ENCODE measurements at places on chromosomes 7 and 10.

DNA sequence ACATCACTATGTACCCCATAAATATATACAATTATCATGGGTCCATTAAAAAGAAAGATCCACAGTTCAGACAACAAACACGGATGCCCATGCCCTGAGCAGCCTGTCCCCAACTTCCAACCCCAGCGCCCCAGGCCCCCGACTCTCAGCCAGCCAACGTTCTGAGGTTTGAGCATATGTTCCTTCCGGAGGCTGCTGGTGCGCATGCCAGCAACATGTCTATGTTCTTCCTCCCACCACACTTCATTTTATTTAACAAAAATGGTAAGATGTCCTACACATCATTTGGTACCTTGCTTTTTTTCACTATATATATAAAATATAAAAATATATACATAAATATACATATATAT lies 250.9 kb downstream of the MAD1L1 start:
- no peak for DNase-seq

DNA sequence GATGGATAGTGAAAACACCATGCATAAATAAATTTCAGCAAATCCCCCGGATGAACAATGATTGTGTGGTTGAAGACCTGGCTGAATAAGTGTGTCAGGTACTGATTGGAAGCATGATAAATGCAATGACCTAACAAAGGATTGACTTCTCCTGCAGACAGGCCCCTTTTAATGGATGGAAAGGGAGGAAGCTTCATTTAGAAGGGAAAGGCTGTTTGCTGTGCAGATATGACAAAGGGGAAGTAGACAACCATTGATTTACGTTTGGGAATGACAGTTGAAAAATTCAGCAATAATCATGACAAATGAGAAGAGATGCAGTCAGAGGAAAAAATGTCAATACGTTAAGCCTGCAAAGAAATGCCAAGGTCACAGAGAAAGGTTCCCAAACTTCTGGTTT lies 503.8 kb downstream of the LRMDA start:
- DNase-seq, result no peak

GRCh38 chr10:119227825-119228224 lies 20.5 kb downstream of the GRK5 start:
- DNase-seq, result no peak

DNA sequence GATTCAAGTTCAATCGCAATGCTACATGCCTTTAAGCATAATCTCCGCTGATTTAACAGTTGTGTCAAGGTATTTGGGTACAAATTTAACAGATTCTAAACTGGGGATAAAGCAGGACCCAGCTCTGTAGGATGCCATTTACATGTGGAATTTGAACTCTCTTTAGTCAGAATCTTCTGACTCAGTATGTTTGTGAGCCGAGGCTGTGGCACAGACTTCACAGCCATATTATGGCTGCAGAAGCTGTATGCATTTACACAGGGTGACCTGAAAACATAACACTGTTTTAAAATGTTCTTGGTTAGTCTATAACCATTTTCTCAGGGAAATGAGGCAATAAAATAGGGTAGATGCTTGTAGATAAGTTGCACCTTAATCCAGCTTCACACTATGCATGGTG lies 8.7 kb downstream of the PDLIM1 start:
- DNase-seq, result no peak

- DNase-seq, result no peak
These were observed 11.9 kb upstream of the SFR1 start for GRCh38 chr10:104109908-104110662.

DNA sequence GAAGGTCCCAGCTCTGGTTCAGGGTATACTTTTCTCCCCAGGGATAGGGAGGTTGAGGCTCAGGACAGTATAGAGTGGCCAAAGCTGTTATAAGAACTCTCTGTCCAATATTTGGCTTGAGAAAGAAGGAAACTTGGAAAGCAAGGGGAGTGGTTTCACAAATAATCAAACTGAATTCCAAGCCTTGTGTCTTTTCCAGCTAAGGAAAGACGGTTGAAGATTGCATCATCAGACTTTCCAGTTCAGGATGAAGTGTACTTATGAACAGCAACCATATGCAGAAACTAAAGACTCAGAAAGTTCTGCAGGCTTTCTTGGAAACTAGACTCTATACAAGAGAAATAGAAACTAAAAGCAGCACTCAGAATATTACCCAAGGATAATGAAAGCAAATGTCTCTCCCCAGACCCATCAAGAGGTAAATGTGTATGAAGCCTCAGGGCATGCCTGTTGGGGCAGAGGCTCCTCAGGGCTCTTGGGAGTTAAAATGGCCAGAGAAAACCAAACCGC lies 46.4 kb downstream of the RAMP3 start:
- no peak for DNase-seq

DNA sequence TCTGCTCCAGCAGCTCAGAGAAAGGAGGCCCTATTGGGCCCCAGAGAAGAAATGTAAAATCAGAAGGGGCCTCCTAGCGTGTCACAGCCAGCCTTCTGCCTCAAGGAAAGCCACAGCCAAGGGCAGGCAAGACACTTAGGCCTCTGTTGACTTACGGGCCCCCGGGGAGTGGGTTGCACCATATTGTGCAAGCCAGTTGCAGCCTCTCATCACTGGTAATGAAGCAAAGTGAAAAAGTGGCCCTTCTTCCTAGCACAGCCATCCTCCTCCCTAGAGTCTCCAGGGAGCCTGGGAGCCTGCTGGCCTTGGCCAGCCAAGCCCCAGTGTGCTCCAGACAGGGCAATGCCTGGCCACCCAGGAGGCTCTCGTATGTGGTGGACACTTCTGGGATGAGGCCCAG lies 56.2 kb upstream of the GDF10 start:
- DNase-seq, result no peak

- no peak for DNase-seq
These were observed 2.2 kb downstream of the NDST2 start for GRCh38 chr10:73809061-73809818.

- DNase-seq, result no peak
These were observed 85.2 kb downstream of the VTI1A start for GRCh38 chr10:112532189-112532588.

- DNase-seq, result no peak
These were observed 75.8 kb upstream of the CHST15 start for GRCh38 chr10:124168991-124169802.

GRCh38 chr10:72088889-72089575 lies 681 bp upstream of the SPOCK2 start:
- peak; percentile 59 for DNase-seq

DNA sequence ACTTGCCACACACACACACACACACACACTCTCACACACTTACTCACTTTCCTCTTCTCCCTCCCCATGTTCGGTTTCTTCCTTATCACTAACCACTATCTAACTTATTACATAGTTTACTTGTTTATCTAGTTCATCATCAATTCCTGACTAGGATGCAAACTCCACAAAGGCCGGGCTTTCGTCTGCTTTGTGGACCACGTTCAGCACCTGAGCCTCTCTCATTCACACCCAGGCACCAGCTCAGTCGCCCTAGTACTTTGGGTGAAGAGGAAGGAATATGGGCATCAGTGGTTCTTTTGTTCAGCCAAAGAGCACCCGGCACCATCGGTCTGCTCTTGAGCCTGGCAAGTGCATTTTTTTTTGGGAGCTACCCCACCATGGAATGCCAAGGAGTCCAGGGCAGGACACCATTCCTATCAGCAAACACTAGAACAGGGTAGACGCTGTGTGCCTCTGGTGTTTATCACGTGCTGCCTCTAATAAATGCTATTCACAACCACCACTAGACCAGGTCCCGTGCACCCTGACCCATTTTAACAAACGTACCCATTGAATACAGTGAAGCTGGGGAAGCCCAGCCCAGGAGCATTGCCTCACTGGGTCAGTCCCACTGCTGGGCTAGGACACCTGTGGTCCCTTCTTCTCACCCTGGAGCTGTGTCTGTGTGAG lies 2.2 kb downstream of the C10orf67 start:
- no peak for DNase-seq

DNA sequence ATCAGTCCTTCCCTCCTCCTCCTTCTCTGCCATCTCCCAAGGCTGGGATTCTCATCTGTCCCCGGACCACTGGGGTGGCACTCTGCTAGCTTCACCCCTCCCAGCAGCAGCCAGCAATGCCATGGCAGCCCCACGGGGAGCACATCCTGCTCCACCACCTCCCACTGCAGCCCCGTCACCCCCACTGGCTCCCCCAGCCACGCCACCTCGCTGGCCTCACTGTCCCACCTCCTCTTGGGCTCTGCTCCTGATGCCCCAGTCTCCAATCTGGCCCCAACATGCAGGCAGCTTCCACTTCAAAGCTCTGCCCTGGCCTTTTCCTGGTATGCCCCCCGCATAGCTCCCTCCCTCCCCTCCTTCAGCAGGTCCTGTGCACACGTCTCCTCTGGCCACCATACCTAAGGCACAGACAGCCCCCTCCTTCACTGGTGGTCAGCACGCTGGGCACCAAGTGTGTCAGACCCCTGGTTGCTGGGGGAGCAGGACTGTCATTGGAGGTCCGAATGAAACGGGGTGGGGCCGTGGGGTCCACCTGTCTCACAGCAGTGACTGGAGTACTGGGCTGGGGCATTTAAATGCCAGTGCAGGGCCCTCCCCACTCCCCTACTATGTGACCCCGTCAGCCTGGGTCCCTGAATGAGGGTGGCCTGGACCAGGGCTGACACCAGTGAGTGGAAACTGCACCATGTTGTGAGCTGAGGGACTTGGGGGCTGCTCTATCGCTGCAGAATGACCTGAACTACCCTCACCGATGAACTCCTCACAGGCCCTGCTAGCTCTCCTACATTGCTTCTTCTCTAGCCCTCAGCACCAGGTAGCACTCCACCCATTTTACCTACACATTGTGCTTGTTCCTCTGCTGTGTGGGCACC lies 38.7 kb downstream of the RASGEF1A start:
- no peak for DNase-seq

GRCh38 chr10:116608686-116609594 lies 11.8 kb upstream of the PNLIPRP2 start:
- no peak for DNase-seq

DNA sequence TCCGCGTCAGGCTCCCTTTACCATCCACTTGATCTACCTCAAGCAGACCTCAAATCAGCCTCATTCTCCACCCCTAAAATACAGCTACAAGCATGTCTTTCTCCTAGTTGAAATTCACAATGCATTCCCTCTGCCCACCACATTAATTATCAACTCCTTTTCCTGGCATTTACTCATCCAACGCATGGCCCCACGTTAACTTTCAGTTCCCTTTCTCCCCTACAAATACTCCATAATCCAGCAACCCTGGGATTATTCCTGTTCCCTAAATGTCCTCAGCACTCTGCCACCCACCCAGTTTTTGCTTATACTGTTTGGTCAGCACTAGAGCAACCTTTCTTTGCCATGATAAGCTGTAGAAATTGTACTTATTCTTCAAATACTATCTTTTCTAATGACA lies 5.7 kb upstream of the VIM start:
- DNase-seq, result no peak

GRCh38 chr10:62155054-62155680 lies 113.5 kb downstream of the RTKN2 start:
- DNase-seq, result no peak

- no peak for DNase-seq
These were observed 274.6 kb downstream of the ARL4A start for GRCh38 chr7:12961910-12962480.

- no peak for DNase-seq
These were observed 48.6 kb upstream of the PPIF start for GRCh38 chr10:79298403-79299244.

GRCh38 chr10:16519250-16519907 lies 2.3 kb downstream of the C1QL3 start:
- no peak for DNase-seq

DNA sequence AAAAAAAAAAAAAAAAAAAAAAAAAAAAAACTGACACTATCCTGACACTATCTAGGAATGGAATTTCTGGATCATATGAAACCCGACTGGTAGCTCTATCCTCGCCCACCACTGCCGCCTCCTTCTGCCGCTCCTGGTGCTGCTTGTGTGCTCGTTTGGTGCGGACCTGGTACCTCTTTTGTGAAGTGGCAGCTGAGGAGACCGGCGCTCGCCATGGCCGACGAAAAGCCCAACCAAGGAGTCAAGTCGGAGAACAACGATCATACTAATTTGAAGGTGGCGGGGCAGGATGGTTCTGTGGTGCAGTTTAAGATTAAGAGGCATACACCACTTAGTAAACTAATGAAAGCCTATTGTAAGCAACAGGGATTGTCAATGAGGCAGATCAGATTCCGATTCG lies 130.6 kb downstream of the SEPTIN14 start:
- no peak for DNase-seq

GRCh38 chr7:30909431-30909830 lies 2.2 kb upstream of the AQP1 start:
- DNase-seq, result no peak

DNA sequence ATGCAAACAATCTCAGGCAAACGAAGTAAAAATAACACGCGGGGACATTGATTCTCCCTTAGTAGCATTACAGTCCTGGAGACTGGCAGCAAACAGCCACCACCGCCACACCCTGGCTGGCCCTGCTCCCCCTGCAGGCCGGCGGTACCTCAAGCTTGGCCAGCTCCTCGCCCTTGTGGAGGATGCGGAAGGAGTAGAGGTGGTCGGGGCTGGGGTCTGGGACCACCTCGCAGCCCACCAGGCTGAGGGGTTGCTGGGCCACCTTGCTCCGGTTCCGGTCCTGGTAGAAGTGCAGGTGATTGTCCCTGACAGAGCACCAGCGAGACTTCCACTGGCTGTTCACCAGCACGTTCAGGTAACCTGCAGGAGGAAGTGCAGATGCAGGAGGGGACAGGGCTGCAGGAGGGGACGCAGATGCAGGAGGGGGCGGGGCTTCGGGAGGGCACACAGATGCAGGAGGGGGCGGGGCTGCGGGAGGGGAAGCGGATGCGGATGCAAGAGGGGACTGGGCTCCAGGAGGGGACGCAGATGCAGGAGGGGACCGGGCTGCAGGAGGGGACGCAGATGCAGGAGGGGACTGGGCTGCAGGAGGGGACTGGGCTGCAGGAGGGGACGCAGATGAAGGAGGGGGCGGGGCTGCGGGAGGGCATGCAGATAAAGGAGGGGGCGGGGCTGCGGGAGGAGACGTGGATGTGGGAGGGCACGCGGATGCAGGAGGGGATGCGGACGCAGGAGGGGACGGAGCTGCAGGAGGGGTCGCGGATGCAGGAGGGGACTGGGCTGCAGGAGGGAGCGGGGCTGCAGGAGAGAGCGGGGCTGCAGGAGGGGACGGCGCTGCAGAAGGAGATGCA lies 65.7 kb downstream of the VWA2 start:
- DNase-seq, result peak; percentile 76

DNA sequence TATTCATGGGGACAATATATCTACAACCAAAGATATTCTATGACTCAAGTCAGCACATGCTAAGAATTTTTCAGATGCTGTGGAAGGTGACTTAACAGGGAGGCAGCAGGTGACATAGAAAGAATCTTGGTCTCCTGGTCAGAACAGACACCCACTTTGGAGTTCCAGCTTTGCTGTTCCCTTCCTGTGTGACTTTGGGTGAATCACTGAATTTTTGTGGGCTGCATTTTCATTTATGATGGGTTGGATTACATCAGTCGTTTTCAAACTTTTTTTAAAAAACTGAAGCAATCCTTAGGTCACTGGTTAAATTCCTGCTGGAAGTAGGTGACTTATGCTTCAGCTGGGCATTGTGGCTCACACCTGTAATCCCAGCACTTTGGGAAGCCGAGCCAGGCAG lies 24.9 kb downstream of the RGR start:
- DNase-seq, result no peak
